GM23338 (cell line): ENCODE measurements at places on chromosomes 6 and 20.

- H3K4me3 ChIP-seq, result no peak overlapping the region
- no peak for DNase-seq
- no peak overlapping the region for H3K27ac ChIP-seq
- H3K27me3 ChIP-seq, result no peaks in the 10 kb centered on the region
- no peaks in the 10 kb centered on the region for H3K36me3 ChIP-seq
- H3K4me1 ChIP-seq, result no peaks in the 10 kb centered on the region
Observed at GRCh38 chr6:4567141-4567540, 209.1 kb upstream of the CDYL start.

DNA sequence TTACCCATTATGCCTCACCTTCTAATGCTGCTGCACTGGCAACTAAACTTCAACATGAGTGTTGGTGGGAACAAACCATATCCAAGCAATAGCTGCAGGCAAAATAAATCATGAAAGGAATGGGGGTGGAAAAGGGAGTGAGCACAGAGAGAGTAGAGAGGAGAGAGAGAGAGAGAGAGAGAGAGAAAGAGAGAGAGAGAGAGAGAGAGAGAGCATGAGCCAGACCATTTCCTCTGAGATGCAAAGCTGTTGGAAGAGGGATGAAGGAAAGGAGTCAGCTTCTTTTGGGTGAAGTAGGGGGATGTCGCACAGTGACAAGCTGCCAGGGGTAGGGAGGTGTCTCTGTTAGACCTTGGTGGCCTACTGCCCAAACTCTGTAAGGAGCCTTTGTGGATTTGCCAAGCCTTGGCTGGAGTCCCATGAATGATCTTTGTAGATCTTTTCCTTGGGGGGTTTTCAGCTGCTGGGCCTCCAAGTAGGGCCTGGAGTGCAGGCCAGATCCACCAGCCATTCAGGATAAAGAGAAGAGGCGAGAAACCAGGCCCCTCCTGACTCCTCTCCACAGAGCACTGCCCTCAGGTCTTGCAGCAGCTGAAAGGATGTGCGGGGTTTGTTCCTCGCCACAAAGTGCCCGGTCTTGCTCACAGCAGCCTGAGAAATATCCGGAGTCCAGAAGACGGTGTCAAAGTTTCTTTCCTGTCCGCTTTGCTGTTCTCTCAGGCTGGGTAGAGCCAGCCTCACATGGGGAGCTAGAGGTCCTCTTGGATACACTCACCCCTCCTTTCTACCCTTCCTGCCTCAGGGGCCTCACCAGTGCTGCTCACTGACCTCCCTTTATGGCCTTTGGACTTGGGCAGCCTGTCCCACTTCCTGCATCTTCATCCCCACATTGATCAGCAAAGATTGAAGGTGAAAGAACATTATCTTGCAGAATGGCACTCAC, 17.8 kb downstream of the BTBD3 start:
- no peaks in the 10 kb centered on the region for H3K4me1 ChIP-seq
- DNase-seq, result no peak
- H3K27me3 ChIP-seq, result no peaks in the 10 kb centered on the region

- H3K4me1 ChIP-seq, result no peaks in the 10 kb centered on the region
- no peaks in the 10 kb centered on the region for H3K36me3 ChIP-seq
- DNase-seq, result no peak
- no peak overlapping the region for H3K4me3 ChIP-seq
Observed at GRCh38 chr20:63162206-63162795, 53.6 kb downstream of the YTHDF1 start.

- no peak overlapping the region for H3K27ac ChIP-seq
- H3K27me3 ChIP-seq, result no peaks in the 10 kb centered on the region
- H3K4me1 ChIP-seq, result no peaks in the 10 kb centered on the region; the same call in 1 of the 2 replicates
- no peak for DNase-seq
- H3K36me3 ChIP-seq, result no peaks in the 10 kb centered on the region
Observed at GRCh38 chr6:39077882-39078594, 29.5 kb downstream of the GLP1R start.

- peaks cover 20% of the 10 kb centered on the region for H3K4me1 ChIP-seq
- no peaks in the 10 kb centered on the region for H3K27me3 ChIP-seq
- no peak overlapping the region for H3K4me3 ChIP-seq
- DNase-seq, result no peak
- no peaks in the 10 kb centered on the region for H3K36me3 ChIP-seq
- H3K27ac ChIP-seq, result no peak overlapping the region
Observed at GRCh38 chr6:41675176-41675775, 37.0 kb downstream of the MDFI start.

DNA sequence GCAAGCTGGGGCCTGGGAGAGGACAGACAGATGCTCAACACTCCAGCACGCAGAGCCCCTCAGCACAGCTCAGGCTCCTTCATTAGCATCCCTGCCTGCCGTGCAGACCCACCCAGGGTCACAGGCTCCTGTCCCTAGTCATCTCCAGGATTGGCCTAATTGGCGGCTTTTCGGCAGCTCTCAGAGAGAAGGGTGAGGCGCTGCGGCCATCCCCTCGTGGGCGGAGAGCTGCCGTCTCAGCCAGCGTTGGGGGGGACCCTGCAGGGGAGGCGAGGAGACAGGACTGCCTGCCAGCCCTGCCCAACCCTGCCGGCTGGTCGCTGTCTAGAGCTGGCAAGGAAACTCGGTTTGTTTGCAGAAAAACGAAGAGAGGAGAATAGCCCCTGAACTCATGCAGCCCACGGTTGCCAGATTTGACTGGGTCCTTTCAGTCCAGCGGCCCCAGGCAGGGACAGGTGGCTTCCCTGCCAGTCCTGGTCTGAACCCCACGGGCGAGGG, 26.8 kb downstream of the BHLHE23 start:
- H3K4me1 ChIP-seq, result peaks cover 42% of the 10 kb centered on the region
- no peak overlapping the region for H3K4me3 ChIP-seq
- peaks cover 2% of the 10 kb centered on the region for H3K27me3 ChIP-seq
- no peak for DNase-seq

- H3K4me3 ChIP-seq, result peak overlapping the region; percentile 55
Observed at GRCh38 chr6:100453701-100454521, 10.8 kb downstream of the SIM1 start.

DNA sequence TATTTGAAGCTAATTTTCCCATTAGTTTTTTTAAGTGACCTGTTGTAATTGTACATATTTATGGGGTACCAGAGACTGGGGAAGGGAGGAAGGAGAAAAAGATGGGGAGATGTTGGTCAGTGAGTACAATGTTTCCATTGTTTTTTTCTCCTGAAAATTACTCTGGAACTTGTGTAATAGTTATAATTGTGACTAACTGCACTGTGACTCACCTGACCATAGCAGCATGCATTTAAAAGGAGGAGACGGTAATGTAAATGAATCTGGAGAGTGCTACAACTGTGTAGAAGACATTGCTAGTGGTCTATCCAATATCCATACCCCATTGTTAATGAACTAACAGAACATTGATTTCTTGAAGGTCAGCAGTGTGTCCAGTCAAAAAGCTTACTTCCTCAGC, 133.4 kb downstream of the RFPL4B start:
- no peak overlapping the region for H3K4me3 ChIP-seq
- DNase-seq, result no peak
- no peaks in the 10 kb centered on the region for H3K36me3 ChIP-seq
- no peaks in the 10 kb centered on the region for H3K4me1 ChIP-seq
- no peaks in the 10 kb centered on the region for H3K27me3 ChIP-seq

DNA sequence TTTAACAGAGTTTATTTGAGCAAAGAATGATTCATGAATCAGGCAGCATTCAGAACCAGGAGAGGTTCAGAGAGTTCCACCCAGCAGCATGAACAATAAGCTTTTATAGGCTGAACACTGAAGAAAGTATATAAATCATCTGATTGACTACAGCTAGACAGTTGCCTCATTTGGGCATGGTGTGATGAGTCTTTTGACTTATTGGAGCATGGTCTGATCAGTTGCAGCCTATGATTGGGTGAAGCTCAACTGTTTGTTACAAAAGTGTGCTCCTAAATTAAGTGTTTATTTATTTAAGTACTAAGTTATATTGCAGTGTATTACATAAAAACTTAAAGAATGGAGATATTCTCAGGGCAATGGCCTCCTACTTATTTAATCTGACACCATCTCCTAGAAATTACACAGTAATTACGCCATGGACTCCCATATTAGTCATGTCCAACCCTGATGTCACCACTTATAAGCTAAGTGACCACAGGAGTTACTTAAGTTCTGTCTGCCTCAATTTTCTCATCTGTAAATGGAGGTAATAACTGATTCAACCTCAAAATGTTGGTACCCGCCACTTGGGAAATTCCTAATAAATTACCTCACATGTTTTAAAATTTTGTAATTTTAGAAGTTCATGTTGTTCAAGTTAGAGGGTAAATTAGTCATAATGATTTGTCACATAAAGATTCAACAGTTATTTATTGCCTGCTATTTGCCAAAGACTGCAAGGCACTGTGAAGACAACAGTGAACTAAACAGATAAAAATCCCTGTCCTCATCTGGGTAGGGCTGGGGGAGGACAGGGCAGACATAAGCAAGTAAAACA, 15.2 kb upstream of the ROS1 start:
- no peak for DNase-seq
- H3K27ac ChIP-seq, result no peak overlapping the region
- H3K4me3 ChIP-seq, result no peak overlapping the region
- H3K36me3 ChIP-seq, result no peaks in the 10 kb centered on the region

GRCh38 chr20:24132246-24132645, 143.7 kb upstream of the GGTLC1 start:
- no peak overlapping the region for H3K27ac ChIP-seq
- H3K4me3 ChIP-seq, result no peak overlapping the region
- no peak for DNase-seq
- H3K36me3 ChIP-seq, result no peaks in the 10 kb centered on the region
- no peaks in the 10 kb centered on the region for H3K4me1 ChIP-seq

GRCh38 chr20:19583532-19584175, 174.4 kb upstream of the RIN2 start:
- H3K36me3 ChIP-seq, result no peaks in the 10 kb centered on the region
- DNase-seq, result peak; percentile 91

DNA sequence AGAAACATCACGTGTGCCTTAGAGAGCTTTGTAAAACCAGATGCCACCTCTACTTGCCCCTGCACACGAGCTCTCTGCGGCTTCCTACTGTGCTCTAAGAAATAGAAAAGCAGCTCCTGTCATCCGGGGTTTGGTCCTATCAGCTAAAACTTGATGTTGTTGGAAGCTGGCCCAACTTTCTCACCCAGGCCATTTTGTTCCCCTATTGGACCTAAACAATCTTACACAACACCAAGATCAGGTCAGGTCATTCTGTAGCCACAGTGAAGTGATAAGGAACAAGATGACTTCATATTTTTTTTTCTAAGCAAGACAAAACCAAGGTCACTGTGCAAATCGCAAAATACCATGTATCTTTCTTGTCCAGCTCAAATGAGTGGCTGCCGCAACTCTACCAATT, 486.0 kb downstream of the PTPRT start:
- H3K4me1 ChIP-seq, result no peaks in the 10 kb centered on the region
- no peak overlapping the region for H3K27ac ChIP-seq
- H3K4me3 ChIP-seq, result no peak overlapping the region
- no peaks in the 10 kb centered on the region for H3K27me3 ChIP-seq

- H3K27me3 ChIP-seq, result no peaks in the 10 kb centered on the region
- no peak for DNase-seq
- H3K4me1 ChIP-seq, result peaks cover 97% of the 10 kb centered on the region
- H3K27ac ChIP-seq, result 0 out of 2 replicates have a peak overlapping the region, but pooled peaks have one; percentile 30
Observed at GRCh38 chr6:15322781-15323536, 77.1 kb downstream of the JARID2 start.

DNA sequence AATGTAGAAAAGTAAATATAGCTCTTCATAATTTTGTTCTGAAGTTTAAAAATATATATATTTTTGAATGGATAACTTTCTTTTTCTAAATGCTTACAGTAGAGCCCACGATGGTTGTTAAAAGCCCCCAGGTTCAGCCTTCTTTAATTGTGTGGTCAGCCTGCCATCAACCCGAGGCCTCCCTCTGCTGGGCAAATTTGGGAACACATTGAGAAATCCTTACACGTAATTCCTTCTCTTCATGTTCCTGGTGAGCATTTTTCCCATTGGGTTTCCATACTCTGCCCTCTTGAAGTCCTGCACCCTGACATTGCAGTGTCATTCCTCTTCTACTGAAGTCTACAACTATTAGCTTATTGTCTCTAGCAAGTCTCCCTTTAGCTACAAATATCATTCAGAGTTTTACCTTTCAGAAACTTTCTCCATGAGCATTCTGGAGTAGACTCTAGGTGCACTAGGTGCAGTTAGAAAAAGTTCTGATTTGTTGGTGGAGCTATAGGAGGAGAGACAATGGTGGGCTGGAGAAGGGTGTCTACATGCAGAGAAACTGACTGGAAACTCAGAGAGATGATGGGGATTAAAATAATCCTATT, 40.6 kb downstream of the TRIM38 start:
- H3K4me1 ChIP-seq, result peaks cover 41% of the 10 kb centered on the region
- H3K27me3 ChIP-seq, result no peaks in the 10 kb centered on the region
- no peak overlapping the region for H3K4me3 ChIP-seq
- H3K36me3 ChIP-seq, result no peaks in the 10 kb centered on the region; the same call in 1 of the 2 replicates
- no peak overlapping the region for H3K27ac ChIP-seq

DNA sequence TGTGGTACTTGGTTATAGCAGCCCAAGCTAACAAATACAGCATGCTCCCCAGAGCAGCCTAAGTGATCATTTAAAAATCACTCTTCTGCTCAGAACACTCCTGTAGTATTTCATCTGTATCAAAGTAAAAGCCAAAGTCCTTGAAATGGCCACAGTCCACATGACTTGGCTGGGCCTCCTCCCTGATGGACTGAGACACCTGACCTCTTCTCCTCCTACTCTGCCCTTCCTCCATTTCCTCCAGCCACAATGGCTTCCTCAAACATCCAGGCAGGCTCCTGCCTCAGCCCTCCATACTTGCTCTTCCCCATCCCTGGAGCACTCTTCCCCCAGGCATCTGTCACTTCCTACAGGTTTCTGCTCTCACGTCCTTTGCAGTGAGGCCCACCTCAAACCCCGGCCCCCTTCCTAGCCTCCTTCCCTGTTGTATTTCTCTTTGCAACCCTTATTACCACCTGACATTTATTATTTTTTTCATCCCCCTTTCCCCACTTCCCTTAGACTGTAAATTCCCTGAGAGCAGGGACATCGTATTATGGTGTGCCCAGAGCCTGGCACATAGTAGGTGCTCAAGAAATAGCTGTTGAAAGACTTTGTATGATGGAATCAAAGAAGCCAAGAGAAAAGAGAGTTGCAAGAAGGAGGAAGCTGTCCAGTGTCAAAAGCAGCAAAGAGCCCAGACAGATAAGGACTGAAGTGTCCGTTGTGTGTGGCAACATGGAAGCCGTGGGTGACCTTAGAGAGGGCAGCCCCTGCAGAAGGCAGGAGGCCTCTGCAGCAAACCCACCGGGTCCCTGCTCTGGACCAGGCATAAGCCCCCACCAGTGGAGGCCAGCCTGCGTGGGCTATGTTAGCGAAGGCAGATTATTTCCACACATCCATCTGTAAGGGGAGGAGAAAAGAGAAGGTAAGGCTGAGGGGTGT, 87.5 kb downstream of the TRERF1 start:
- H3K27ac ChIP-seq, result no peak overlapping the region
- DNase-seq, result no peak
- H3K27me3 ChIP-seq, result no peaks in the 10 kb centered on the region
- no peaks in the 10 kb centered on the region for H3K36me3 ChIP-seq
- peaks cover 14% of the 10 kb centered on the region; the same call in 1 of the 2 replicates for H3K4me1 ChIP-seq
- no peak overlapping the region for H3K4me3 ChIP-seq

GRCh38 chr6:75689576-75689975, 59.5 kb upstream of the MYO6 start:
- peaks cover 9% of the 10 kb centered on the region; the same call in 1 of the 2 replicates for H3K36me3 ChIP-seq
- H3K4me1 ChIP-seq, result peaks cover 17% of the 10 kb centered on the region
- no peak for DNase-seq
- H3K27ac ChIP-seq, result no peak overlapping the region
- no peaks in the 10 kb centered on the region for H3K27me3 ChIP-seq
